Stimulated activated CD4-positive, alpha-beta T cell treated with anti-CD3 and anti-CD28 coated beads, Interleukin-15, amount 100 ng/mL, for 1 hour (primary cell): ENCODE measurements at places on chromosomes 3 and 15.

DNA sequence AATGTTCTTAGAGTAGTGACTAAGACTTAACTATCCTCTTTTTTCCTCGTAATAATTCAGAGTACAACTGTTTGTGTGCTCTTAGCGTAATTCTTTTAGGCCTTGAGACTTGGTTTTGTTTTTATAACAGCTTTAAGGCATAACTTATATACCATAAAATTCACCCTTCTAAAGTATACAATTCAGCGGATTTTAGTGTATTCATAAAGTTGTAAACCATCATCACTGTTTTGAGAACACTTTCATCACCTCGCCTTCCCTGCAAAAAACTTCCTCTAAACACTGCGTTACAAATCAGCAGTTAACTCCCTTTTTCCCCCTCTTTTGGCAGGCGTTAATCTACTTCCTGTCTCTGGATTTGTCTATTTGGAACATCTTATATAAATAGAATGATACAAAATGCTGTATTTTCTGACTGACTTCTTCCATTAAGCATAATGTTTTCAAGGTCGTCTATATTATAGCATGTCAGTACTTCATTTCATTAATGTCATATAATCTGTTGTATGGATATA lies 18.7 kb downstream of the DNAJC13 start:
- no peak for DNase-seq

- no peak for DNase-seq
Observed at GRCh38 chr3:196695849-196696226, 16.2 kb downstream of the CEP19 start.

GRCh38 chr3:100833483-100833882 lies 124.2 kb downstream of the TFG start:
- no peak for DNase-seq

- DNase-seq = no peak
Observed at GRCh38 chr3:65972765-65973164, 66.0 kb downstream of the MAGI1 start.

DNA sequence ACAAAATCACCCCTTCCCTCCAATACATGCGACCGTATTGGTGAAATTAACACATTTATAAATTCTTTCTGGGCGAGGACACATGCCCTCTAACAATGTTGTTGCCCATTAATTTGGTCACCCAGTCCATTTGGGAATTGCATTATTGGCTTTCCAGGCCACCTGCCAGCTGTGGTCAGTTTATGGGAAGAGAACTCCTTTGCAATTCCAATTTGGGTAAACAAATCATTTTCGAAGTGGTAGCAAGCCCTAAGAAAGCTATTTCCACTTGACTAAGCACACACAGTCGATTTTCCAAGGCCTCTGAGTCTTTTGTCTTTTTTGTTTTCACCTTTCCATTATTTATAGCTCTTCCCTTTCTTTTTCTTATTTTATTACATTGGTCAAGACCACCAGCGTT lies 362.3 kb upstream of the RGMA start:
- no peak for DNase-seq

GRCh38 chr15:39083213-39083612 lies 497.7 kb upstream of the THBS1 start:
- DNase-seq = no peak

DNA sequence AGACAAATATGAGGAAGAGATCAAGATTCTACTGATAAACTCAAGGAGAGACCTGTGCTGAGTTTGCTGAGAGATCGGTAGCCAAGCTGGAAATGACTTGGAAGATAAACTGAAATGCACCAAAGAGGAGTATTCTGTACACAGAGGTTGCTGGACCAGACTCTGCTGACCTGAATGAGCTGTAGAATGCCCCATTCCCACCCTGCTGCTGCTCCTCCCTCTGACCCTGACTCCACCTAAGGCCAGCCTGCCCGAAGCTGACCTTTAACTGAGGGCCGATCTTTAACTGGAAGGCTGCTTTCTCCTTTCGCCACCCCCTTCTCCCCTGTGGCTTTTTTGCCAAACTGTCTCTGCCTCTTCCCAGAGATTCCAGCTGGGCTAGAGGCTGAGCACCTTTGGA lies 34.6 kb downstream of the CDIN1 start:
- no peak for DNase-seq

DNA sequence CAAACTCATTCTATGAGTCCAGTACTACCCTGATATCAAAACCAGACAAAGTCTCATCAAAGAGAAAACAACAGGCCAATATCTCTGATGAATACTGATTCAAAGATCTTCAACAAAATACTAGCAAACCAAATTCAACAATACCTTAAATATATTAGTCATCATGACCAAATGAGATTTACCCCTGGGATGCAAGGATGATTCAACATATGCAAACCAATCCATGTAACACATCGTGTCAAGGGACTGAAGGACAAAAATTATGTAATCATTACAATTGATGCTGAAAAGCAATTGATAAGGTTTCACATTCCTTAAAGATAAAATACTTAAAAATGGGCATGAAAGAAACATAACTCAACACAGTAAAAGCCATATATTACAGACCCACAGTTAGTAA lies 1476.9 kb downstream of the SI start:
- no peak for DNase-seq

DNA sequence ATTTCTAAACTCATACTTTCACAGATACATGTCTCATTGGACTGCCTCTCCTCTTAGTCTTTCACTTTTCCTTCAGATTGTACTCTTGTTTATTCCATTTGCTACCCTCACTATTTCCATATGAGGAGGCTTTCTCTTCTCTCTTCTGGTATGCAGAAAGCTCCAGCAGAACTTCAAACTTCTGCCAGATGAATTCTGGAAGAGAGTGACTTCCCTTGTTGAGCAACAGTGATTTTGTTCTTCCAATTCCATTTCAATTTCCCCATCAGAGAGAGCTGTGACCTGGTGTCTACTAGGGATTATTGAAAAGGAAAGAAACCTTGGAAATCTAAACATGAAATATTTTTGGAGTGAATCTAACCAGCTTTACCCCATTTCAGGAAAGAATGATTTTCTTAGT lies 523.2 kb upstream of the ZNF717 start:
- no peak for DNase-seq

GRCh38 chr3:115436767-115437301 lies 186.5 kb upstream of the GAP43 start:
- DNase-seq = no peak

- peak; percentile 42 for DNase-seq
Observed at GRCh38 chr3:44114142-44114541, 127.5 kb upstream of the TOPAZ1 start.

GRCh38 chr3:50525987-50526386 lies 22.6 kb upstream of the CACNA2D2 start:
- DNase-seq = peak; percentile 25
